ENCODE measurements at places on chromosomes 11 and 22. TPM values are rescaled to one million over a fixed set of nuclear protein-coding genes. Genes with fewer than 3 reads are reported as not detected.

DNA sequence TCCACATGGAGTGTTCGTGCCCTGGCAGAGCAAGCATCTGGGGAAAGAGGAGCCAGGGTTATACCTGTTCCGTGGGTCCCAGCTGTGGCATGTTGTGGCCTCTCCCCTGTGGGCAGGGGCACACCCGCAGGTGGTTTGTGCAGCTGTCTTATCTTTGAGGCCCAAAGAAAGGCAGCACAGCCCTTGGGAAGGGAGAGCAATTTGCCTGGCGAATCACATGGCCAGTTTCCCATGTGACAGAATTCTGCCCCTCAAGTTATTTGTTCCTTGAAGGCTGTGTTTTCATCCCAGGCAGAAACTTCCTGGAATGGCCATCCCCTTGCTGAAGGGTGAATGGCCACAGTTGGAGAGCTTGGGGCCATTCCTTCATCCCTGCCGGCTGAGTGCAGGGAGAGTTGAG, 16.4 kb upstream of the COX8A start:
- no peak for DNase-seq

OR51I1 gene
- total RNA-seq = not detected

DGCR6 gene
- 0.71 TPM for total RNA-seq

DNA sequence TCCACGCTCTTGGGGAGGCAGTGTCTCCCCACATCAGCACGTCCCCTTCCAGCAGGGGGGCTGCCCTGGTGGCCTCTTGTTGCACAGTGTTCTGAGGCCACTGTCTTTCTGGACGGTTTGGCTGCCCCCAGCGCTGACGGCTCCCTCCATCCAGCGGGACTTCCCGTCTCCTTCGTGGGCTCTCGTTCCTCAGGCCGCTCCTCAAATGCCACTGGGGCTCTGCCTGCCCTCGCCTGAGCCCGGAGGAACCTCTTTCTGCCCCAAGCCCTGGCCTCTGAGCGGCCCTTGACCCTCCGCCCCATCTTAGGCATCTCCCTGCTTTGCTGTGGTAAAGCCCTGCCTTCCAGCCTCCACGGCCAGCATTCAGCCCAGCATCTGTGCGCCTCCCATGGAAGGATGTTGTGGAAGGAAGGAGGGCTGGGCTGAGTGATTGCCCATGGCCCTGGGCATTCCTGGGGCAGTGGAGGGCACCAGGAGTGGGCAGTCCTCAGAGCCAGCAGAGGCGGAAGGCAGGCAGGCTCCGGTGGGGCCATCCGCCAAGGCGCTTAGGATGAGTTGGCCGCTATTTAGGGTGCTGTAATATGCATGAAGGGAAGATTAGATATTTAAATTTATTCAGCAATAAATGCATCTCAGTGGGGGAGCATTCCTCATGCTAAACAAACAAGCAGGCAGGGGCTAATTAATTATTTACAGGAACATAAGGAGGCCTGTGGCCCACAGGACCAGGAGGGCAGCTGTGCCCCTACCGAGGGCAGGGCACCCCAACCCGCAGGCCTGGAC, 17.8 kb downstream of the OTUB1 start:
- DNase-seq = no peak

TTC9C gene
- total RNA-seq = 38.0 TPM

DNA sequence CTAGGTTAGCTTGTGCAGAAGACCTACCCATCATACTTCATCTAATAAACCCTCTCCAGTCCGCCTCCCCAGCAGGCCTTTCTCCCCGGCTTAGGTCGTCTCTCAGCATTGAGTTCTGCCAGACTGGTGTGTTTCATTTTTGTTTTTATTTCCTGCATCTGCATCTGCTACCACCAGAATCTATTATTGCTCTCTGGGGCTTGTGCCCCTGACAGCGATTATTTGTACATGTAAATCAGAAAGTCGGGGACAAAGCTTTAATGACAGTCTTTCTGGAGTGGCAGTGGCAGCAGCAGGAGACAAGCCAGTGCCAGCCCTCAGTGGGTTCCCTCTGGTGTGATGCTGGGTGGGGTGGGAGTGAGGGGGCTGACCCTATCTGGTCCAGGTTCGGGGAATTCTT, 127.5 kb downstream of the PKNOX2 start:
- DNase-seq = no peak

GRCh38 chr11:116778556-116778955, 5.8 kb upstream of the BUD13 start:
- no peak for DNase-seq

DNA sequence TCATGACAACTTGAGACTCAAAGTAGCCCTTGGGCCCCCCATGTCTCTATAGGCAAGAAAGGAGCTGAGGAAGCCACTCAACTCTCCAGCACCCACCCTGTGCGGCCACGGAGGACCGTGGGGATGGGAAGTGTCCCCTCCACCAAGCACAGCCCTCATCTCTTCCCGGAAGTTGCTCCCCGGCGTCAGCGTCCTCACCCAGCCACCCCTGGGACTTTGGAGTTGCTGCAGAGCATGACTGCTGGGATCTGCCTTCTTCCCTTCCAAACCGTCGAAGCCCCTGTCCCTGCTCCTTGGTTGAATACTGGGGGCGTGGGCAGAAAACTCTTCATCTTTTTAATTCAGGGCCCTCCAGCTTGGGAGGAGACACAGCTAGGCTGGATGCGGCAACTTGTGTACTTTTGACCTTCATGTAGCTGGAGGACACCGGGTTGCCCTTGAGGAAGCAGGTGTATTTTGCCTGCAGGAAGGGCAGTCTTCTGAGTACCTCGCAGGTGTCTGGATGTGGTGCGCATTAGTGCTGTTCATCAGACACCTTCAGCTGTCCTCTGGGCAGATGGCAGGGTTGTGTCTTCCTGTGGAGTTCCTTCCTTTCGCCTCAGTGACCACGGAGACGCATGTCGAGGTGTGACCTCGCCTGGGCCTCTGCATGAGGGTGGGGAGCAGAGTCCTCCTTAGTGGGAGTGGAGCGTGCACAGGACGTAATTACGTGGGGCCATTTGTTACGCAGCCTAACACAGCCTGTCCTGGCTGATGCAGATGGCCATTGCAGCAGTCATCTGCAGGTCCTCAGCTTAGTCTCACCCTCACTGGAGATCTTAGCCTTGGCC, 12.2 kb upstream of the IFITM3 start:
- DNase-seq = no peak

GRCh38 chr11:73195191-73196007, 22.7 kb upstream of the P2RY2 start:
- DNase-seq = no peak

CEND1 gene
- 7.1 TPM for total RNA-seq

- DNase-seq = no peak
These were observed 11.7 kb downstream of the OSBPL5 start for GRCh38 chr11:3153291-3153861.

DNA sequence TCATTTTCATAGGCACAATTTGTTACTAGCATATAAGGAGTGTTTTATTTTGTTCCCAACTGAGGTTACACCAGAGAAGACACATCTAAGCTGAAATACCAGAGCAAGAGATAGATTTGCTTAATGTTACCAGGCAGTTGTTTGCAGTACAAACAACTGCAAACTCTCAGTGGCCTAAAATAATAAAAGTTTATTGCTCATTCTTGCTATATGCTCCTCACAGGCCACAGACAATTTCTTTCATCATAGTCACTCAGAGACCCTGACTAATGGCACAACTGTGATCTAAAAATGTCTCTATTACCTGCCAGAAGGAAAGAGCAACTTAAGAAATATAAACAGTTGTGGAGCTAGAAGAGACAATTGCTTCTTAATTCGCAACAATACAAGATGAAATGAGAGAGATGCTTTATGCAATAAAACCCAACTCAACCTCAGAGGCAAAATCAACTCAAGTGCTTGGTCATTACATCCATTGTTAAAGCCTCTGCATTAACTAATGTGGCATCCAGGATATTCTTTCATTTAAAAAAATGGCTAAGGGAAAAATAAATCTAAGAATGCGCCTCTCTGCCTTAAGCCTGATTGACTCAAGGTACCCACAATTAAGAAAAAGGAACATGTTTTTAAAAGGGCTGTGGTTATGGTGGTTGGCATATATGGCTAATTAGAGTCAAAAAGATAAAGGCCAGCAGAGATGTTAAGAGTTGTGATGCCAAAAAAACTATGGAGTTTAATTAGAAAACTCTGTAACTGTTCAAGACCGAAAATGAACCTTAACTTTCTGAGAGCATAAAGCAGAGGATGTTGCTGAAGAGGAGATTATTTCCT, 103.7 kb downstream of the CD44 start:
- no peak for DNase-seq

DEUP1 gene
- total RNA-seq = not detected

GRCh38 chr11:118180300-118180703, 3.9 kb upstream of the SCN2B start:
- no peak for DNase-seq

BTG4 gene
- total RNA-seq = not detected

- no peak for DNase-seq
These were observed 36.6 kb downstream of the PDGFB start for GRCh38 chr22:39208013-39208680.

DNA sequence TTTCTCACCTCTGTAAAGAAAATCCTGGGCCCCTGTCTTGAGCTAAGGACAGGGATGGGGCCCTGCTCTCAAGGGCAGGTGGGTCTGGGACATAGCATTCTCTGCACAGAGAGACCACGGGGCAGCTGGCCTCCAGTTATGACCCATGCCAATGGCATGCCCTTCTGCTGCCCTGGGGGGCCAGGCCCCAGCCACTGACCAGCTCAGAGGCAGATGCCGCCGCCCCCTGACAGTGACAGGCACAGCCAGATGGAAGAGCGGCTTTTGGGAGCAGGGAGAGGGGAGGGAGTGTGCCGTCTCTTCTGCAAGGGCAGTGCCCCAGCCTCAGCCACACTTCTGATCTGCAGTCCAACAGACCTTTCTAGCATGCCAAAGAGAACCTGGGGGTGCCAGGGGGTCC, 114.8 kb upstream of the NAV2 start:
- no peak for DNase-seq

DERL3 gene
- 18.8 TPM for total RNA-seq

- no peak for DNase-seq
These were observed 39.3 kb downstream of the LARGE2 start for GRCh38 chr11:45961751-45962240.

DNA sequence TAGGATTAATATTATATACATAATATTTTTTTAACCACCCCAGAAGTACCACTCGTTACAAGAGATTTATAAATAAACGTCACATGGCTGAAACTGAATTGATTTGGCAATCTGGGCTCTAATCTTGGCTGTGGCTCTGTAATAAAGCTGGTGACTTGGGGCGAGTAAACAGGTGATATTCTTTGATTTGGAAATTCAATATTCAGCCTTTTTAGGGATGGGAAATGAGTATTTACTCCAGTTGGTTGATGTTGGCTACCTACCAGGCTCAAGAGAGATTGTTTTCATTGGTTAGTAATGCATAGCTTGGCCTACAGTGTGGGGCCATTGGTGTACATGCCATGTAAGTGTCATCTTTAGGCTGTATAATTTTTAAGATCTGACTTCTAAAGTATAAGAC, 117.7 kb upstream of the SORL1-AS1 start:
- no peak for DNase-seq

TRMU gene
- 81.0 TPM for total RNA-seq

GRCh38 chr11:27241311-27242122, 121.5 kb downstream of the CCDC34 start:
- DNase-seq = no peak

GRCh38 chr11:398826-399225, 4.8 kb downstream of the PKP3 start:
- DNase-seq = no peak

GRCh38 chr11:75276686-75277085, 36.1 kb downstream of the TPBGL start:
- no peak for DNase-seq

GRCh38 chr11:82873919-82874333, 26.3 kb downstream of the PRCP start:
- no peak for DNase-seq

DNA sequence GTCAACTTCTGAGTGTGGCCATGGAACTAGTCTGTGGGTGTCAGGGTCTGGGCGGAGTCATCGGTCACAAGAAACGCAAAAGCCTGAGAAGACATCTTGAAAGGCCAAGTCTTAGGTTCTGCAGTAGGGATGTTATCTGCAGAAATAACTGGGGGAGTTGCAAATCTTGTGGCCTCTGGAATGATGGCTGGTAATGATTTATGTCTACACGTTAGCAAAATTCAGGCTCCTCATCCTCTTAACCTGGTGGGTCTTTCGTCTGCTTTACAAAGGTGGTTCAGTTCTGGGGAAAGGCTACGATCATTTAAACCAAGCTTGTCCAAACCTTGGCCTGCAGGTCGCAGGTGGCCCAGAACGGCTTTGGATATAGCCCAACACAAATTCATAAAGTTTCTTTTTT, 7.4 kb upstream of the CYB5R3 start:
- DNase-seq = no peak

GRCh38 chr11:117583063-117583801, 213.8 kb downstream of the DSCAML1 start:
- no peak for DNase-seq

SMIM35 gene
- 0.16 TPM for total RNA-seq

DNA sequence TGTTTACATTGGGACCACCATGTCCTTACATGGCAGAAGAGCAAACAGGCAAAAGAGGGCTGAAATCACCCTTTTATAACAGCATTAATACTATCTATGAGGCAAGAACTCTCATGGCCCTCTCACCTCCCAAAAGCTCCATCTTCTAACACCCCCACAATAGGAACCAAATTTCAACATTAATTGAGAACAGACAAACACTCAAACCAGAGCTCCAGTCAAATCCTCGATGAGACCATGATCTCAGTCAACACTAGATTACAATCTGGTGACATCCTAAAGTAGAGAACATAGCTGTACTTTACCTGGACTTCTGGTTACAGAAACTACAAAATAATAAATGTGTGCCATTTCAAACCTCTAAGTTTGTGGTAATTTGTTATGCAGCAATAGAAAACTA, 25.1 kb downstream of the OR2AG2 start:
- DNase-seq = no peak

GPHA2 gene
- not detected for total RNA-seq

DNA sequence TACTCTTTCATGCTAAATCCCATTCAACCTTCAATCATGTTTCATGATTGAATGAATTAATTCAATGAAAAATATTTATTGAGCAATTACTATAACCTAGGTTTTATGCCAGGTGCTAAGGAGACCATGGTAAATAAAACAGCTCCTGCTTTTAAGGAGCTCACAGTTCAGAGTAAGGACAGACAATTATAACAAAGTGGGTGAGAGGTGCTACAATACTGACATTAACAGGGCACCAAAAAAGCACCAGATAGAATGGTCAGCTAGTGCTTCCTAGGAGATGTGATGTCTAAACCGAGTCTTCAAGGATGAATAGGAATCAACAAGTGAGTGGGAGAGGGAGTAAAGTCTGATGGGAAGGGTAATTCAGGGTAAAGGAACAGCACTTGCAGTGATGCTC, 366.7 kb downstream of the SOX6 start:
- no peak for DNase-seq

- DNase-seq = no peak
These were observed 51.4 kb upstream of the ACAT1 start for GRCh38 chr11:108069947-108070346.

GRCh38 chr22:46881373-46882118, 119.1 kb downstream of the TBC1D22A start:
- DNase-seq = no peak
